ENCODE measurements at places on chromosomes 7 and 10. TPM values are rescaled to one million over a fixed set of nuclear protein-coding genes. Genes with fewer than 3 reads are reported as not detected.

DNA sequence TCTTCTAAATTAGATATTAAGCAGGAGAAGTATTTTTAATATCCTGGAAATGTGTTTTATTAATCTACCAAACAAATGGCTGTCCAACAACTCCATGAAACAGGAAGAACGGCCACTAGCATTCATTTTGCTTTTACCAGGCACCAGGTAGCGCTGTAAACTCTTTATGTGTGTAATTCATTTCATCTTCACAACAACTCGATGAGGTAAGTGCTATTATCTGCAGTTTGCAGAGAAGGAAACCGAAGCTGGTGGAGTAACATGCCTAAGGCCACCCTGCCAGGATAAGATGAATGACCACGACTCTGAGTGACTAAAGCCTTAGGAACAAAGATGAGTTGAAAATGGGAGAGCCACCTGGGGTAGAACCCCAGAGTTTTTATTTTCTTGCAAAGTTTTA lies 101.2 kb downstream of the KIAA1217 start:
- peak; percentile 77 for ATAC-seq

DNA sequence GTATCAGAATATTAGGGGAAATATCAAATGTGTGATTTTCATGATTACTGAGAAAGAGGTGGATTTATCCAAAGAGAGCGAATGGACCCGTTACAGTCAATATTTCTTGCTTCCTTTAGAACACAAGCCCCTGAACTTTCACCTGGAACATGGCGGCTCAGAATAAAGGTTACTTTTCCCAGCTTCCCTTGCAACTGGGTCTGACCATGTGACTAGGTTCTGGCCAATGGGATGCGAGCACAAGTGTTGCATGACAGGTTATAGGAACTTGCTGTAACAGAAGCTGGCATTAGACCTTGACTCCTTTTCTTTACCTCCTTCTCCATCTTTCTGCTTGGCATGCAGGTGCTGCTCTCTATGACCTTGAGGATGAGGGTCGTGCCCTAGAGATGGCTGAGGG lies 556.1 kb downstream of the TYW1 start:
- no peak for ATAC-seq

The CLCN1 gene
- total RNA-seq = 0.68 TPM

GRCh38 chr7:80335511-80336231 lies 176.2 kb downstream of the GNAT3 start:
- no peak for ATAC-seq

GRCh38 chr7:47355684-47356083 lies 226.2 kb downstream of the TNS3 start:
- ATAC-seq = no peak

- no peak for ATAC-seq
Measured at GRCh38 chr7:111560773-111561653, 1.3 kb downstream of the IMMP2L start.

GRCh38 chr10:128211953-128212727 lies 85.9 kb upstream of the MKI67 start:
- ATAC-seq = peak; percentile 93

DNA sequence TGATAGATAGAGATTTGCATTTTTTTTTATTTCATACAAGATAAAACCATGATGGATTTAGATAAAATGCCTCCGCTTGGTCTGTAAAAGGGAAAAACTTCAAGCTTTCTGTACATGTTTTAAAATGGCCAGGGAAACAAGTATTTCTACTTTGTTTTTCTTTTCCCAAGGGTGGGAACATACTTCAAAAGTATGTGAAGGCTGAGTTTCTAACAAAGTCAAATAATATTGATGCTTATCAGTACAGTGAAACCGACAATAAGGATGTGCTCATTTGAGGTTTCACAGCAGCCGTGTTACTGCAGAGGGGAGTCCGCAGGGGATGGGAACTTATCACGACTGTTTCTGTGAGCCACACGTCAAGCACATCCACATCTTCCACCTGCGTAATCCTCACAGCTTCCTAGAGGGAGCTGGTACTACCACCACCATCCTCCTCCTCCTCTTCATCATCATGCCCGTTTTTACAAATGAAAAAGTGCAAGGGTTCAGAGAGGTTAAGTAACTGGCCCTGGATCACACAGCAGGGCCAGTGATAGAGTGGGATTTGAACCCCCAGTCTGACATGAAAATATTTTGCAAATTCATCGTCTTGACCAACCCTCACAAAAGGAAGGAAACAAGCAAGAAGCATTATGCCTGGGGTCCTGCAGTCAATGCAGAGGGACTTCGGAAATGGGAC lies 94.3 kb downstream of the GPR26 start:
- no peak for ATAC-seq
